Uterus (tissue), 4 donors: ENCODE measurements at places on chromosomes 3 and 15. TPM values are rescaled to one million over a fixed set of nuclear protein-coding genes. Genes with fewer than 3 reads are reported as not detected.
A peak's percentile ranks its signal among the peaks of the same experiment; 100 is the strongest.

DNA sequence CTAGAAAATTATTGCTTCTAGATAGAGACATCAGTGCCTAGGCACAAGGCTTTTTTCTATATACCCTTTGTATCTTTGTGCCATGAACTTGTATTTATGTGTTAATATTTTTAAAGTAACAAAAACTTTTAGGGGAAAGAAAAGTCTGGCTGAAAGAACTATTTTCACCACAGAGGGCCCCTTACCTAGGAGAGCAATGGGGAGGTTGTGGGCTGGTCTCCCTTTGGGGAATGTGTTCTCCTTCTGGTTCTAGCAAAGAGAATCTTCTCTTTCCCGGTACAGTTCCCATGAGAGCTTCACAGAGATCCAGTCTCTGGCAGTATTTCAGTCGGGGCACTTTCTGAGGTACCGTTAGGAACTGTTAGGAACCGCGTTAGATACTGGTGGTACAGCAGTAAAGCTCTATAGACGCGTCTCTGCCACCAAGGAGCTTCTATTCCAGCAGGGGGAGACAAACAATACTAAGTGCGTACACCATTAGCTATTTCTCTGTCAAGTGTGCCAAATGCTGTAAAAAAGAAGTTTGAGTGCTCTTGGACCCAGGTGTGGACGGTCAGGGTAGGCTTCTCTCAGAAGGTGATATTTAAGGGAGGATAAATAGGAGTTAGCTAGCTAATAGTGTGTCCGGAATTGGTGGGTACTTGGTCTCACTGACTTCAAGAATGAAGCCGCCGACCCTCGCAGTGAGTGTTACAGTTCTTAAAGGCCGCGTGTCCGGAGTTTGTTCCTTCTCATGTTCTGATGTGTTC, 4.6 kb upstream of the EPB42 start:
- no peak overlapping the region for H3K27ac ChIP-seq
- no peaks in the 10 kb centered on the region for H3K4me1 ChIP-seq
- H3K27me3 ChIP-seq: no peaks in the 10 kb centered on the region
- DNase-seq: peak; percentile 29

DNA sequence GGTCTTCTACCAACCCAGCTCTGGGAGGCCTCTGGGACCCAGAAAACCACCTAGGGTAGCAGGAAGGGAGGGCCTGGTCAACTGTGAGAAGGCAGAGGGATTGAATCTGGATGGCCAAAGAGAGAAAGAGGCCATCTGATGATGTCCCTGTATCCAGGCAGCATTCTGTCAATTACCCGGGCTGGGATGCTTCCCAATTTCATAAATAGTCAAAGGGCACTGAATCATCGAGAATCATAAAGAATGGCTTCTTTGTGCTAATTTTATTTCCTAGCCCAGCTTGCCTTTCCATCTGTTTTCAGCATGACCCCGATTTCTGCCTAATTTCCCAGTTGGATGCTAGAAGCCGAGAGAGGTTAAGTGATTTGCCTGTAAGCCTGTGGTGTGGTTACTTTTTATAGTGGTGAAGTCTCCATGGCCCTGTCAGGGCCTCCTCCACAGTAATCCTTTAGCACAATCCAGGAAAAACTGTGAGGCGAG, 129.2 kb downstream of the FAM43A start:
- no peak overlapping the region for H3K27ac ChIP-seq
- H3K27me3 ChIP-seq: no peaks in the 10 kb centered on the region
- no peak overlapping the region for H3K4me3 ChIP-seq
- H3K4me1 ChIP-seq: no peaks in the 10 kb centered on the region
- no peak for DNase-seq
- no peaks in the 10 kb centered on the region for H3K36me3 ChIP-seq

SLC22A13 gene
- total RNA-seq: not detected

SMCO1 gene
- total RNA-seq: not detected

DNA sequence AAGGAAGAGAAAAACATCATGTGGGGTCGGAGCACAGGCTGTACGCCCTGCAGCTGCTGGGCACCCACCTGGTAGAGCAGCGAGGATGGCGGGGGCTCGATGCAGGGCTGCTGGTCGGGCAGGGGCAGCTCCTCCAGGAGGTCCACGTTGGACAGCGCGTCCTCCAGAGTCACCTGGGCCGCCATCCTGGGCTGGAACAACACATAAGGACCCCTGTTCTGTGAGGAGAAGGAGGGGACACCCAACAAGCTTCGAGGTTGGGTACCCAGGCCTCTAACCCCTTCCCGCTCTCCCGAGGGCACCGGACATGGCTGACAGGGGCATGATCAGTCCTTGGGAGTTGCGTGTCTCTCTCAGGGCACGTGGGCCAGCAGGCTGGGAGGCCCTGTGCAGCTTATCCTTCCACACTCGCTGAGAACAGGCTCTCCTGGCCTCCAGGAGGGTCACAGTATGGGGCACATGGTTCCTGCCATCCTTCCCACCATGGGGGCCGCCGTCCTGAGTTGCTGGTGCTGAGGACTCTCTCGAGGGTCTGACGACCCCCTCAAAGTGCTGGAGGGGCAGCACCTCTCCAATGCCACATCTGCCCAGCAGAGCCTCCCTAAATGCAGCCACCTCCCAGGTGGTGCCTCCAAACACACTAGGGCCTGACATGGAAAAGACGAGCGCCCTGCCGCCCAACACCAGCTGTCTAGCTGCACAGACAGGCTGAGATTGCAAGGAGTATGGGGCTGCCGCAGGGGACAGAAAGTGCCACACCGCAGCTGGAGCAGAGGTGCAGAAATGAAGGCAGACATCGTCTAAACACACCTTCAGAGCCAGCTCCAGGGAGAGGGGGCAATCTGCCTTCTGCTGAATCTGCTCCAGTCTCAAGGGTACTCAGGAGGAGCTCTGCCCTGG, 32.8 kb downstream of the CYFIP1 start:
- DNase-seq: no peak
- peaks cover 27% of the 10 kb centered on the region for H3K4me1 ChIP-seq
- H3K36me3 ChIP-seq: no peaks in the 10 kb centered on the region
- no peak overlapping the region for H3K4me3 ChIP-seq
- no peaks in the 10 kb centered on the region for H3K27me3 ChIP-seq
- H3K27ac ChIP-seq: peak overlapping the region; percentile 72

DNA sequence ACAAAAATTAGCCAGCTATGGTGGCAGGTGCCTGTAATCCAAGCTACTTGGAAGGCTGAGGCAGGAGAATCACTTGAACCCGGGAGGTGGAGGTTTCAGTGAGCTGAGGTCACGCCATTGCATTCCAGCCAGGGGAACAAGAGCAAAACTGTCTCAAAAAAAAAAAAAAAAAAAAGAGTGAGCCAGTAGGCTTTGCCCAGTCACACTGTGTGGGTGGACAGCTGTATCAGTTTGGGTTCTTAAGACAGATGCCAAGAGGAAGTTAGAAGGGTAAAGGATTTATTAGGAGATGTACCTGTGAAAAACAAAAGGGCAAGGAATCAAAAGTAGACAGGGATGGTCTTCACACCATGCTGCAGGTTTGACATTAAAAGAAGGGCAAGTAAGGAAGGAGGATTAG, 86.1 kb upstream of the CGNL1 start:
- no peak for DNase-seq
- H3K27me3 ChIP-seq: no peaks in the 10 kb centered on the region
- no peak overlapping the region for H3K27ac ChIP-seq
- H3K4me1 ChIP-seq: no peaks in the 10 kb centered on the region
- H3K4me3 ChIP-seq: no peak overlapping the region

DNA sequence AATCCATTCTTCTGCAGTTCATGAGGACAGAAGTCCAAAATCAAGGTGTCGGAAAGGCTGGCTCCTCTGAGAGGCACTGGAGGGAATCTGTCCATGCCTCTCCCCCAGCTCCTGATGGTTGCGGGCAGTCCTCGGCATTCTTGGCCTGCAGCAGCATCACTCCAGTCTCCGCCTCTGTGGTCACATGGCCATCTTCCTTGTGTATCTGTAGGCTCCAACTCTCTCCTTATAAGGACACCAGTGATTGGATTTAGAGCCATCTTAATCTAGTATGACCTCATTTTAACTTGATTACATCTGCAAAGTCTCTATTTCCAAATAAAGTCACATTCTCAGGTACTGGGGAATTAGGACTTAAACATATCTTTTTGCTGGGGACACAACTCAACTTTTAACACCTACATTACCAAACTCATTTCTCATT, 56.0 kb upstream of the FLNB start:
- no peaks in the 10 kb centered on the region for H3K36me3 ChIP-seq
- H3K27ac ChIP-seq: peak overlapping the region; percentile 95
- H3K4me3 ChIP-seq: no peak overlapping the region
- H3K27me3 ChIP-seq: no peaks in the 10 kb centered on the region
- no peaks in the 10 kb centered on the region for H3K4me1 ChIP-seq
- peak; percentile 91 for DNase-seq

- H3K4me3 ChIP-seq: no peak overlapping the region
- H3K36me3 ChIP-seq: no peaks in the 10 kb centered on the region
- no peak overlapping the region for H3K27ac ChIP-seq
- H3K4me1 ChIP-seq: no peaks in the 10 kb centered on the region
- no peak for DNase-seq
- H3K27me3 ChIP-seq: no peaks in the 10 kb centered on the region
Observed at GRCh38 chr3:16801223-16801622, 83.5 kb upstream of the PLCL2 start.

EEF1AKMT4 gene
- 3.2 TPM for total RNA-seq

TIGIT gene
- total RNA-seq: 0.12 TPM

SLC24A5 gene
- not detected for total RNA-seq

DNA sequence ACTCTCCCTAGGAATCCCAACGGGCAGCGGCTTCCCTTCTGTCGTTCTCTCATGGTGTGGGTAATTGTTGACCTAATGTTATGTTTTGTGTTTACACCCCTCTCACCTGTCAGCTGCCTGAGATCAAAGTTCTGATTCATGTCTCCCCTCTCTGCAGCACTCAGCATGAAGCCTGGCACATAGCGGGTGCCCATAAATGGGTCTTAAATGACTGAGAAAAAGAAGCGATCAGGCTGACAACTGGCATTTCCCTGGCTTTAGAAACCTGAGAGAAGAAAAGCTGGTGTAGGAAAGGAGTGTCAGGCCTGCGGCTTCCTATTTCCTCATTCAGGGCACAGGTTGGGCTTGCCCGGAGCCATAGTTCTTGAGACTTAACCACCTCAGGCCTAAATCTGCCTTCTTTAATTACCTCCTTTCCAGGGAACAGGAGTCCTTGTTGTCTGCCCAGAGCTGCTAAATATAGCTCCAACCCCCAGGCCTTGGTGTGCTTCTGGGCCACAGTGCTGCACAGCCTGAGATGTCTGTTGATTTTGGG, 31.8 kb downstream of the LPP start:
- H3K27ac ChIP-seq: peak overlapping the region; percentile 81
- H3K4me3 ChIP-seq: no peak overlapping the region
- H3K27me3 ChIP-seq: no peaks in the 10 kb centered on the region
- H3K36me3 ChIP-seq: no peaks in the 10 kb centered on the region
- DNase-seq: no peak

PSTPIP1 gene
- 4.7 TPM for total RNA-seq

DNA sequence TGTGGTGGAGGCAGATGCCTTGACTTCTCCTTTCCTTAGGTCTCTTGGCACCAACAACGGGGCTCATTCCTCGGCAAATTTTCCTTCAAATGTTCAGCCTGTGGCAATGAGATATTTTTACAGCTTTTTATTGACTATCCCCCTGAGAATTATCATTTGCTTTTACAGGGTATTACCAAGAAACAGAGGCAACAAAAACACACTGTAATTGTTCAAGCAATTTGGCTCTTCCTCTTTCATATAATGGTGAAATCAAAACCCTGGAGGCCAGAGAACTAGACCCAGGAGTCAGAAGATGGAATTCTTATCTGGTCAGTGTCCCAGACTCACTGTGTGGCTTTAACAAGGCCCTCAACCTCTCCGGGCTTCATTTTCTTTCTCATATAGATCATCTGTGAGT, 40.1 kb downstream of the TRIM42 start:
- peak overlapping the region; percentile 17 for H3K27ac ChIP-seq
- H3K4me3 ChIP-seq: no peak overlapping the region
- H3K36me3 ChIP-seq: no peaks in the 10 kb centered on the region

DNA sequence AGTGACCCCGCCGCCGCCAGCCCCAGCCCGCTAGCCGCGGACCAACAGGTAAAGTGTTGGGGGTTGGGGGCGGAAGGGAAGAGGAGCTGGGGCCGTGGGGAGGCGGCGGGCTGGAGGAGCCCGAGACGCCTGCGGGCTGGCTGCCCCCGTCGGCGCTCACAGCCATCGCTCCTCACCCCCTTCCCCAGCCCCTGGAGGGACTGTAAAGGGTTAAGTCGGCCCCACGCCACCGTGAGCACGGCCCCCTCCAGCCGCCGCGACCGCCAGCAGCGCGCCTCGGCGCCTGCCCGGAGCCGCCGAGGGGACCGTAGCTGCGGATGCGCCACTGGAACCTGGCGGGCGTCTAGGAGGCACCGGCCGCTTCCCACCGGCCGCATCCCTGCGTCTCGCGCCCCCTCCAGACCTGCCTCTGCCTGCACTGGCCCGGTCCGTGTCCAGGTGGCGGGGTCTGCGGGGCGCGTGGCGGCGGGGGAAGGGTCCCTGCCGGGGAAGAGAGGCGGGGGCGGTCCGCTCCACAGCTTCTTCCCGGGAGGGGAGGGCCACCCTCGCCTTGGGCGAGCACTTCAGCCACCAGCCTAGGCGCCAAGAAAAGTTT, 522 bp downstream of the MED12L start:
- no peaks in the 10 kb centered on the region for H3K36me3 ChIP-seq
- H3K4me1 ChIP-seq: no peaks in the 10 kb centered on the region
- H3K4me3 ChIP-seq: peak overlapping the region; percentile 53
- no peak for DNase-seq
- peak overlapping the region; percentile 62 for H3K27ac ChIP-seq
- no peaks in the 10 kb centered on the region for H3K27me3 ChIP-seq

- no peaks in the 10 kb centered on the region for H3K27me3 ChIP-seq
- no peak overlapping the region for H3K4me3 ChIP-seq
Observed at GRCh38 chr3:142650001-142650693, 54.0 kb downstream of the PLS1 start.

GRCh38 chr3:32706348-32707025, 21.5 kb downstream of the CNOT10 start:
- no peaks in the 10 kb centered on the region for H3K36me3 ChIP-seq
- H3K27ac ChIP-seq: no peak overlapping the region
- no peaks in the 10 kb centered on the region for H3K27me3 ChIP-seq
- no peak overlapping the region for H3K4me3 ChIP-seq
- H3K4me1 ChIP-seq: peaks cover 4% of the 10 kb centered on the region
- DNase-seq: no peak

- H3K4me3 ChIP-seq: no peak overlapping the region
- no peak for DNase-seq
- no peaks in the 10 kb centered on the region for H3K27me3 ChIP-seq
Observed at GRCh38 chr3:159620873-159621272, 367.8 kb upstream of the IL12A start.

DNA sequence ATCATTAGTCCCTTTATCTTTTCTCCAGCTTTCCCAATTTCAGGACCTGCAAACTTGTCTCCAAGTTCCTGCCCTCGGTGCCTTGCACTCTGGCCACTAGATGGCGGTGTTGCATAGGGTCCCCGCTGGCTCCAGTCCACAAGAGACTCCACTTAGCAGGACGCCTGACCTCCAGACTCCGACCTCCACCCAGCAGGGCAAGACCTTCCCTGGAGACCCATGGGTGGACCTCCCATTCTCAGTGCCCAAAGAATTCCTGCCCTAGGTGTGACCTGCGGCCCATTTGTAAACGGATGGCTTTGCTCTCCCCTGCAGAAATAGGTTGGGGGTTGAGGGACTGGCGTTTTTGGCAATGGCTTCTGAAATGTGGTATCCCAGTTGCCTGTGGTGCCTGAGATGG, 82.6 kb downstream of the LSM3 start:
- DNase-seq: peak; percentile 85
- no peak overlapping the region for H3K4me3 ChIP-seq
- H3K27me3 ChIP-seq: no peaks in the 10 kb centered on the region
- H3K27ac ChIP-seq: no peak overlapping the region
